ENCODE measurements at places on chromosomes 11 and 22.

DNA sequence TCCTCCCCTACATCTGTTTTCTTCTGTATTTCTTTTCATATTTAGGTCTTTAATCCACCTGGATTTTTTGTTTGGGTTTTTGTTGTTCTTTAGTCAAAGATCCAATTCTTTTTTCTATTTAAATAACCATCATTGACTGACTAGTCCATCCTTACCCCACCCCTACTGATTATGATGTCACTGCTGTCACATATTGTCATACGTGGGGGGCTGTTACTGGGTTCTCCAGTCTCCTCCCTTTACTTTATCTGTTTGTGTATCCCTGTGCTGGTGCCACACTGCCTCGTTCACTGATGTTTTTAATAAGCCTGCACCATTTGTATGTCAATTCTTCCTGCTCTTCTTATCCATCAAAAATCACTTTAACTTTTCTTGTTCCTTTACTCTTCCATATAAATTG is 6.9 kb upstream of the DCPS start:
- no peak for DNase-seq

DNA sequence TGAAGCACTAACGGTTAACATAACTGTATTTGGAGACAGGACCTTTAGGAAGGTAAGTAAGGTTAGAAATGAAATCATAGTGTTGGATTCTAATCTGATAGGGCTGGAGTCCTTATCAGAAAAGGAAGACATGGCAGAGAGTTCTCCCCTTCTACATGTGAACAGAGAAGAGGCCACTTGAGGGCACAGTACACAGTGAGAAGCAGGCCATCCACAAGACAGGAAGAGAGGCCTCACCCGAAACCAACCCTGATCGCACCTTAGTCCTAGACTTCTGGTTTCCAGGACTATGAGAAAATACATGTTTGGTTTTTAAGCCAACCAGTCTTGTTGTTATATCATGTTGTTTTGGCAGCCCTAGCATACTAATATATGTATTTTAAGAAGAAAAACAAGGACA is 170.0 kb downstream of the LRRC4C start:
- no peak for DNase-seq

GRCh38 chr22:41777749-41778425 is 22.6 kb upstream of the CCDC134 start:
- DNase-seq: no peak

DNA sequence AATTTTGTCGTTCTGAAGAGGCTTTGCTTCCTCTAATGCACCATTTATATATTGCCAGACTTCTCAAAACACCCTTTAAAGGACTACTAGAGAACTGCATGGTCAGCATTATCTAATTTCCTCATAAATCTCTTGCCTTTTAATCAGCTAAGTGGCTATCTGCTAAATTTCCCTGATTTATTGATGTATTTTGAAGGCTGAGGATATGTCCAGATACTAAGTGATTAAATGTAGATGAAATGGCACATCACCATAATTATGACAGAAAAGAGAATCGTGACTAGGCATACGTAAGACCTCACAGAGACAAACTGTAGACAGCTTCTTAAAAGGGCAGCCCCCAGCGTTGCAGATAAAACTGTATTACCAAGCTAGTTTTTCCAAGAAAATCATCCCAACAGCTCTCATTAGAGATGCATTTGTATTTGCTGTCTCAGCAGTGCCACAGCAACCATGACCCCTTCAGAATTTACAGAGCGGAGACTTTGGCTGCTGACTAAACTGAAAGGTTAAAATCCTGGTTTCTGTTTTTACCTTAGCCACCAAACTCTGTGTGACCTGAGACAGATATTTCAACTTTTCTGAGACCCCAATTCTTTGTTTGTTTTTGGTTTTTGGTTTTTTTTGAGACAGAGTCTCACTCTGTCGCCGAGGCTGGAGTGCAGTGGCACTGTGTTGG is 67.1 kb upstream of the SLN start:
- no peak for DNase-seq

GRCh38 chr22:40367342-40367741 is 3.1 kb upstream of the SGSM3 start:
- DNase-seq: no peak

- DNase-seq: no peak
Measured at GRCh38 chr22:21660904-21661303, 4.9 kb upstream of the PPIL2 start.

GRCh38 chr11:64007629-64008282 is 21.5 kb downstream of the OTUB1 start:
- DNase-seq: no peak
